ENCODE measurements at places on chromosomes 3 and 15.

DNA sequence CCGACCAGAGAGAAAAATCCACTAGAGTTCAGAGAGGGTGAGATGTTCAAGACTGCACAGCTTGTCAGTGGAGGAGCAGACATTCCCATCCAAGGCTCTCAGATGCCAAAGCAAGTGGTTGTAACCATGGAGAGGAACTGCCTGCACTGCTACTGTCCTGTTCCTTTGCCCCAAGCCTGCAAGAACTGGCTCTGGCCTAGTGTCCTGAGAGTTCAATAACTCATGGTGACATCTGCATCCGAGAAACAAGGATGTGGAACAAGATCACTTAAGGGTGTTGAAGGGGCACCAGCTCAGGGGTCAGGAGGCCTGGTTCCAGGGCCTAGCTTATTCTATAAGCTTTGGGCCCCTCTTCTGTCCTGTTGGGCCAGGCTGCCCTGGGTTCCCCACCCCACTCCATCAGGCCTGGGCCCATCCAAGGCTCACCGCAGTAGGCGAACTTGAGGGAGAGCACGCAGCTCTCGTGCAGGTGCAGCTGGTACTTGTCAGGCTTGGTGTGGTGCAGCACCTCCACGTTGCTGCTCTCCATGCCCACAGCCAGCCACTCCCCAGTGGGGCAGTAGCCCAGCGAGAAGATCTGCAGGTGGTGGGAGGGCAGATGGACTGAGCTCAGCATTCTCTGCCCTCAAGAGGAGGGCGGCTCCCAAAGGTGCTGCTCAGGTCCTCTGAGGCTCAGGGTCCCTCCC lies 45.6 kb downstream of the TLE3 start:
- DNase-seq = no peak

DNA sequence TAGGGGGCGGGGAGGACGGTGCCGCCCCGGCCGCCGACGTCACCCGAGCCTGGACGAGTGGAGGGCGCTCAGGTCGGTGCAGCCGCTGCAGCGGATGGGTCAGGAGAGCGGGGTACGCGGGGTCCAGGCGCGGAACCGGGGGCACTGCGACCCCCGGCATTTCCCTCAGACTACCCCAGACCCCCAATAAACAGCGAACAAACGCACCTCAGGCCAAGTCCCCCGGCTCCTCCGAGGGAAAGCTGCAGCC lies 78.9 kb downstream of the IQSEC1 start:
- no peak for DNase-seq

DNA sequence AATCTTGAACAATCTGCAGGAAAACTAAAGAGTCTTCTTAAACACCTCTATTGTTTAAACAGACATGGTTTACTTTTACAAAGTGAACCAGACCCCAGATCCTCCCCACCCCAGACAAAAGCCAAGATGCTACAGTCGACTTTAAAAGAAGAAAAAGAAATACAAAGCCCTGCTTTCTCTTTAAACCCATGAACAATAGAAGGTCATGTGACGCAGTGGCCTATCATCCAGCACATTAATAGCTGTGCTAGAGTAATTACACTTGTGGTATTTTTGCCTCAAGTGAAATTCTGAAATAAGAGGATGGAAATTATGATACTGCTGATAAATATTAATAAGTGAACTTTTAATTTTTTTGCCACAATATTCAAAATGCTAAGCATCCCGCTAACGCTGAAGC lies 613.4 kb downstream of the FOXP1 start:
- no peak for DNase-seq

GRCh38 chr3:146921693-146922092 lies 316.5 kb upstream of the PLSCR5 start:
- no peak for DNase-seq

DNA sequence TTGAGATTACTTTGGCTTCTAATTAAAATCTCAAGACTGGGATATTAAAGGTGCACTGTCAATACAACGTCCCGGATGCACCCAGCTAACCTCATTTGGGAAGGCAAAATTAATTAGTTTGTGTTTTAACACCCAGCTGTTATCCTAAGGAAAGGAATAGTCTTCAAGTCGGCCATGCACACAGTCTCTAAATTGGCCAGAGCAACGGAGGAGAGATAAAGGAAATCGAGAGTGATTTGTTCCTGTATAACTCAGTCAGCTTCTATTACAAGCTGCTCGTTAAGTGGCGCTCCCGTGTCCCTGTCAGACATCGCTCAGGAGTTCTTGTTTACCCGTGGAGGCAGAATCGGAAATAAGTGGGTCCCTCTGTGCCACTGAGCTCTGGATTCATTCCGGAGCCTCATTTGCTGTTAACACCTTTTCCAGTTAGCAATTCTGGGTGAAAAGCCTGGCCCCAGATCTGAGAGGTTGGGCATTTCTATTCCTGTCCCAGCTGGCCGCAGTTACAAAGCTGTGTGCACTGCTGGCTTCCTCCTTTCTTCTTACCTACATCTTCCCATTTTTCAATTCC lies 63.9 kb downstream of the ST8SIA2 start:
- DNase-seq = no peak

- DNase-seq = no peak
Observed at GRCh38 chr3:59258550-59259260, 208.9 kb upstream of the CFAP20DC start.

GRCh38 chr15:63495343-63495742 lies 9.1 kb upstream of the USP3 start:
- no peak for DNase-seq
